Sigmoid colon (tissue), 7 donors: ENCODE measurements at places on chromosomes 7 and 10.
A peak's percentile ranks its signal among the peaks of the same experiment; 100 is the strongest.

DNA sequence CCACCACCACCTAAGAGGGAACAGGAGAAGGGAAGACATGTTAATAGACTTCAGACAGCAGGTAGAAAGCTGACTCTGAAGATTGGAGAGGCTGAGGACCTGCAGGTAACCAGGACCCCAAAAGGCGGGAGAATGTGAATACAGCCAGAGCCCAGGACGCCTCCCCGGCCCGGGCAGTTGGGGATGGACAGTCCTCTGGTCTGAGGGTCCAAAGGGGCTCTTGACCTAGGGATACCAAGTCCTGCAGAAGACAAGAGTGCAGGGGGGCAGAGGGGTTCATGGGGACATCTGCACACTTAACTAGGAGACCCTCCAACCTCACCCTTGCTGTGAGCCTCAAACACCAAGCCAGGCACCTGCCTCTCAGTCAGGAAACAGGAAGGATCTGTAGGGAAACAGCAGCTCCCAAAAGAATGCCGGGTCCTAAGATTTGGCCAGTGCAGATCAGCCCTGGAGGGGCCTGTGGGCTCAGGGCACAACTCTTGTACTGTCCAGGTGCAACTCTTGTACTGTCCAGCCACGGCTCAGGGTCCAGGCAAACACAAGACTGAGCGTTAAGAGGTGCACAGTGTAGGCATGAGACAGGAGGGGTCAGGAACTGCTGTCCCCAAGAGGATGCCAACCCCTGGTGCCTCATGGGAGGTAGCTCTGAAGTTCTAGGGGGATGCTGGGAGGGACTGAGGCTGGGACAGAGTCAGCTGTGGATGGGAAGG is 2.3 kb upstream of the STK32C start:
- DNase-seq: peak; percentile 57

DNA sequence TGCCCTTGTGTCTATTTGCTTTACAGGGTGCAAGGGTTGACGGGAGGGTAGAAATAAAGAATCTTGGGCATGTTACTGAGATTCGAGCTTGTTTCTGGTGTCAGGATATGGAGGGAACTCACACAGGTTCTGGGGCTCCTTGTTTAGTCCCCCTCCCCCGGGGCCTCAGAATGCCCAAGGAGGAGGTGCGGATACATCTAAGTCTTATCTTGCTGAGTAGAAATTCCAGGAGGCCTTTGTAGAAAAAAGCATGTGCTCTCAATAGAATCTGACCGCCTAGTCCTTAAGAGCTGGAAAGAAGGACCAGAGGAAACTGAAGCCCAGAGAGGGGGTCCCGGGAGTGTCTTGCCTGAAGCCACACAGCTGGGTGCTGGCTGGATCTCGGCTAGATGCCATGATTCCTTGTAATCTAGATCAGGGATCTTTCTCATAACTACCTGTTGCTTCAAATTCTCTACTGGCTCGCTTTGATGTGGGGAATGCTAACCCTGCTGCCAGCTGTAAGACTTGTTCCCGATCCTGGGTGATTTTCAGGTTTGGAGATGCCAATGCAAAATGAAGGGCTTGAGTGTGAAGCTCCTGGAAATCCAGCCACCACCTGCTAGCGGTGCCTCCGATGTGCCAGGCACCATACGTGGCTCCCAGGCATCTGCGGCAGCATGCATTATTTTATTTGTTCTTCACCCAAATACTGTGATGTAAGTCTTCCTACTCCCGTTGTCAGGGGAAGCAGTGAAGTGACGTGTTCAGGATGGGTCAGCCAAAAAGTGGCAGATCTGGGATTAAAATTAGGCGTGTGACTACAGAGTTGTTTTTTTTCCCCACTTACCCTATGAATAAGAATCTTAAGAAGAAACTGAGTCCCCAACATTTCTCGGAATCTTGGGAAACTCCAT is 226.0 kb downstream of the TCF7L2 start:
- no peak for DNase-seq

DNA sequence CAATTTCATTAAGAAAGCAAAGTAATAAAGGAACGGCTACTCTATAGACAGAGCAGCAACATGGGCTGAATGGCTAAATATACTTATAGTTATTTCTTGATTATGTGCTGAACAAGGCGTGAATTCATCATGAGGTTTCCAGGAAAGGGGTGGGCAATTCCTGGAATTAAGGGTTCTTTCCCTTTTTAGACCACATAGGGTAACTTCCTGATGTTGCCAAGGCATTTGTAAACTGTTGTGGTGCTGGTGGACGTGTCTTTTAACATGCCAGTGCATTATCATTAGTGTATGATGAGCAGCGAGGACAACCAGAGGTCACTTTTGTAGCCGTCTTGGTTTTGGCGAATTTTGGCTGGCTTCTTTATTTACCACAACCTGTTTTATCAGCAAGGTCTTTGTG is 28.5 kb upstream of the ZMYND11 start:
- DNase-seq: no peak

- DNase-seq: no peak
Observed at GRCh38 chr7:11570205-11570604, 261.8 kb downstream of the THSD7A start.

DNA sequence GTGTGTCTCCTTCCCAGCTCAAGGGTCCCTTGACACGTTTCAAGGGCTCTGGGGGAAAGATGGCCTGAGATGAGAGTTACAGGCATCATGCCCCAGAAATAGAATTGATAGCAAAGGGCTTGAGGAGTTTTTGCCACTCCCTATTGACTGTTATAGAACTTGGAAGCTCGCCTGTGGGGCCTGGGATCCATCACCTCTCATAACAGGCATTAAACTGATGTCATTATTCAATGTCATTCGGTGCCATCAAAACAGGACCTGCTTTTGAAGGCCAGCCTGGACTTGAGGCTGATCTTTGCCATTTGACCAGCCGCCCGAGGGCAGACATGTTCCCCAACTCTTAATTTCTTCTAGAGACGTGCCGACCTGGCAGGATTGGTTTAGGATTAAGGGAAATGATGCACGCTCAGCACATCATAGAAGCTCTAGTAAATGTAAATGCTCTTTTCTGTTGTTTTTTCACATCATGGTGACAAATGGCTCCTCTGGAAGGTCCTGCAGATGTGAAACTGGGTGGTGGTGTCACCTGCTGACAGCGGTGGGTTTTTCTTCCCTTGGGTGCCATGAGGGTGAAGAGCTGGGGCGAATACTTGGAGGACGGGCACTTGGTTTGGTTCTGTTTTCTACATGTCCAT is 16.7 kb upstream of the KLF6 start:
- no peak for DNase-seq

- DNase-seq: no peak
Observed at GRCh38 chr10:55398497-55398882, 597.5 kb upstream of the PCDH15 start.

GRCh38 chr10:58963101-58963534 is 213.3 kb upstream of the PHYHIPL start:
- no peak for DNase-seq

DNA sequence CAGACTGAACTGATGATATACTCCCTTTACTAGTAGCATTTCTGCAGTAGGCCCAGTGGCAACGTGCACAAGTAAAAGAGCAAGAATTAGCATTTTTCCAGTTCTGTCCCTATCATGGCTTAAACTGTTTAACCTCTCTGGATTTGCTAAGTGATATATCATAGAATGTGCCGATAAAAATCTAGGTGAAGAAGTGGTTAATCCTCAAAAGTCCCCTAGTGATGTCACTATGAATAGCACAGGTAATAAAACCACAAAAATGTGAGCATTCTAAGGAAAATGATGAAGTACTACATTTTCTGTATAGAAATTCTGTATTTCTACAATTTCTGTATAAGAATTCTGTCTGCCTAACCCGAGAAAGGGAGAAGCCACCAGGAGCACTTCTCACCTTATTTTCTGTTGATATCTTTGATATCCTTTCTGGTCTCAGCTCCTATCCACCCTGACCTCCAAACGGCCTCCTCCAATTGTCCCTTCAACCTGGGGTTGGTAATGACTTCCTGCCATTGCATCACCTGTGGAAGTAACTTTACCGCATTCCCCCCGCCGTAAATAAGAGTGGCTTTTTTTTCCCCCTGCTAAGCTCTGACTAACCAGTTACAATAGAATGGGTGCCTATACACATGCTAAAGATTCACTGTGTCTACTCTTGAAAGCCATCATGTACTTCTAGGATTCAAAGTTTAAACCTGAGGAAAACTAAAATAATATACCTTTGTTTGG is 155.9 kb upstream of the ASAH2 start:
- no peak for DNase-seq

- DNase-seq: no peak
Observed at GRCh38 chr10:98370831-98371820, 43.9 kb downstream of the PYROXD2 start.

DNA sequence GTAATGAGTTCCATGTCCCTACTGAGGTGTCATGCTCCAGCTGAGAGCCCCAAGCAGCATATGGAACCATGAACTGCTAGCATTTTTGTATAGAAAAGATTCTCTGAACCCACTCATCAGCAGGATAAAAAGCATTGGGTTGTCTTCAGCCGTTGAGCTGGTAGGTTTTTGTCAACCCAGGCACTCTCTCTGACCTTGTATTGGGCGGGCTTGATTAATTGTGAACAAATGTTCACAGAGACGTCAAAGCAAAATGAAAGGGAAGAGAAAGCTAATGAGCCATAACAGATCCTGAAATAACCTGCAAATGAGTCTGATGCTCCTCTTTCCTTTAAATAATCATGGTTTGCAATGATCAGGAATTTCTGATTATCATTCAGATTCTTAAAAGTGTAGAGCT is 924.7 kb upstream of the CELF2 start:
- no peak for DNase-seq

- DNase-seq: no peak
Observed at GRCh38 chr7:112897839-112898431, 107.7 kb upstream of the TMEM168 start.

DNA sequence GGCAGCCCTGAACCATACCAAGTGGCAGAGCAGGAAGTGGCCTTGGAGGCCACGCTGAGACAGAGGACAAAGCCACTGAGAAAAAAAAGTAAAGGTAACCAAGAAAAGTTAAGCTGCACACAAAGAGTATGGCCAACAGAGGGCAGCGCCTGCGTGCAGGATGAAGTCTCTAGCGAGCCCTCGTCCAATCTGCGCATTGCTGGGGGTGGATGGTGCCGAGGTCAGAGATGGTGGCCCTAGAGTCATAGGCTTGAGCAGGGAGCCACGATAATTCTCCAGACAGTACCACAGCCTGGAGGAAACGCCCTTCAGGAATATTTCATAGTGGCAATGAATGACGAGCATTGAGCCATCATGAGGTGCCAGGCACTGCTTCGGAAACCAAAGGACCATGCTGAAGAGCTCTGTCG is 9.7 kb downstream of the ATP6V0E2 start:
- DNase-seq: peak; percentile 66

- DNase-seq: no peak
Observed at GRCh38 chr7:35241884-35242283, 12.0 kb downstream of the TBX20 start.

GRCh38 chr7:55552320-55553023 is 19.8 kb downstream of the VOPP1 start:
- DNase-seq: no peak

DNA sequence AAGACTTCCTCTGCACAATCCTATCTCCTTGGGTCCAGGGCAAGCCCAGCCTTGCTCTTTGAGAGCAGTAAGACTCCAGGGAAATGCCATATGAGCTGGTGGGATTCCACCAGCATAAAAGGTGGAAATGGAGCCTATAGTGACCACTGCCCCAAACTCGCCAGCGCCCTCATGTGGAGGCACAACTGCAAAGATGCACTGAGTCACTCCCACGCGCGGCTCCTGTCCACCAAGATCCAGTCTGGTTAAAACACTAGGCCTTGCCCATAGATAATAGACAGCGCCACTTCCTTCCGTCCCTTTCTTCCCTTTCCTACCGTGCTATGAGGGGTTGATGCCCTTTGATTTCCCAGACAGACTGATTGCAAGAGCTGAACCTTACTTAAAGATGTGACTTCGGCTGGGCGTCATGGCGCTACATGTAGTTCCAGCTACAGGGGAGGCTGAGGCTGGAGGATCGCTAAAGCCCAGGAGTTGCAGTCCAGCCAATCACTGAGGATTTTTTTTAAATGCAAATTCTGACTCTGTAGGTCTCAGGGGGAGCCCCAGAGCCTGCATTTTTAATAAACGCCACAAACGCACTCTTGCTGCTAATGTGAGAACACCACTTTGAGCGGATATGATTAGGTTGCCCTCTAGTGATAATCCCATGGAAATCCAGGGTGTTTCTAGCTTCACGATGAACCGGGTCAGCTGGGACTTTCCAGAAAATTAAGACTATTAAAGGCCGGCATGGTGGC is 136.5 kb downstream of the EPC1 start:
- DNase-seq: no peak

DNA sequence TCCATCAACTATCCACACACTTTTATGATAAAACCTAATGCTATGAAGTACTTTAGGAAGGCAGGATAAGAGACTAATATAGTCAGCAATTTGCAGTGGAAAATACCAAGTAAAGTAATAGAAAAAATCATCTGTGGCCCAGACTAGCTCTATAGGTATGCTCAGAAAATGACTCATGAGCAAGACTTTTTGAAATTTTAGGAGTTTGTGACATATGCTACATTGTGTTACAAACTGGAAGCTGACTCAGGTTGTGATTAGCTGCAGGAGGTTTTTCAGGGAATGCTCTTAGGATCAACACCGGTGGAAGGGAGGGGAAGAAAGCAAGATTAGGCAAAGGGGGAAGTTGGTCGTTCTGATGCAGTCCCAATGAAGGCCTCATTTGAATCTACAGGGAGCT is 56.1 kb downstream of the FEZF1 start:
- DNase-seq: no peak

GRCh38 chr7:71220210-71220695 is 88.3 kb downstream of the GALNT17 start:
- no peak for DNase-seq

DNA sequence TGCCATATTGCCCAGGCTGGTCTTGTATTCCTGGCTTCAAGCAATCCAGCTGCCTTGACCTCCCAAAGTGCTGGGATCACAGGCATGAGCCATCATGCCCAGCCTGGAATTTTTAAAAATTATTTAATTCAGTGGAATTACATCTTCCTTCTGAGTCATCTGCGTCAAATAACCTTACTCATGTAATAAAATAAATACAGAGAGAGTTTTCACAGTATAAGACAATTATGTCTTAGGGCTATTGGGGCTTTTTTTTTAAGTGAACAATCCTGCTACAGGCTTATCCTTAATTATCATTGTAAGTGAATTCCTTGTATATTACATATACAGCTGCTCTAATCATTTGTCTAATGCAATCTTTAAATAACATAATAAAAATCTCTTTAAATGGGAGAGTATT is 108.3 kb downstream of the MAPK8 start:
- DNase-seq: no peak

GRCh38 chr7:92156990-92157389 is 22.0 kb downstream of the LRRD1 start:
- DNase-seq: no peak

GRCh38 chr10:52463826-52464225 is 149.7 kb downstream of the DKK1 start:
- DNase-seq: no peak

- DNase-seq: no peak
Observed at GRCh38 chr10:103082683-103083082, 110.4 kb downstream of the NT5C2 start.

DNA sequence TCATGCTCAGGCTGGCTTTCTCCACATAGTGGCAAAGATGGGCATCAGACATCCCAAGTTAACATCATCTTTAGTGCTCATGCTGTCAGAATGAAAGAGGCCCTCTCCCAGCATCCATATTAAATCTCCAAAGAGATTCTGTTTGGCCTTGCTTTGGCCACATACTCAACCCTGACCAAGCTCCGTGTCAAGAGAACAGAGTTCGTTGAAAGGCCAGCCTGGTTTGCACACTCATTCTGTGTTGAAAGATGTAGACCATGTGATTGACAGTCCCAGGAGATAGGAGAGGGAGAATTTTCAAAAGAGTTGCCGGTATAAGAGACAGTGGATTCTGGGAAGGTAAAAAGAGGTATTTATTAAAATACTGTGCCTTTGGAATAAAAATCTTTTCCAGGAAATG is 19.7 kb downstream of the MET start:
- DNase-seq: no peak
